ENCODE measurements at places on chromosomes 4 and X.

DNA sequence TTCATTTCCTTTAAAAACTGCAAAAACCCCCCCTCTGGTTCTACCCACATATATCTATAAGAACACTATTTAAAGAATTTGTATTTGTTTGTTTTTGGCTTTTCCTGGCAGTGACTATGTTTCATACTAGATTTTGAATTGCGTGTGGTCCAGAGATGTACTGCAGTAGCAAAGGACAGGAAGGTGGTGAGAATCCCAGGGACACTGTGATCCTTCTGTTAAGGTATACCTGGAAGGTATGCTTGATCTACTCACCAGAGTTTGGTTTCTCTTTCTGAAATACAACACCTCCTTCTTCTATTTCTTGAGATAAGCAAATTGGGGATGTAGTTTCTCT lies 129.6 kb upstream of the RASGEF1B start:
- DNase-seq: no peak

GRCh38 chr4:67719953-67720617 lies 19.1 kb upstream of the UBA6 start:
- DNase-seq: no peak

DNA sequence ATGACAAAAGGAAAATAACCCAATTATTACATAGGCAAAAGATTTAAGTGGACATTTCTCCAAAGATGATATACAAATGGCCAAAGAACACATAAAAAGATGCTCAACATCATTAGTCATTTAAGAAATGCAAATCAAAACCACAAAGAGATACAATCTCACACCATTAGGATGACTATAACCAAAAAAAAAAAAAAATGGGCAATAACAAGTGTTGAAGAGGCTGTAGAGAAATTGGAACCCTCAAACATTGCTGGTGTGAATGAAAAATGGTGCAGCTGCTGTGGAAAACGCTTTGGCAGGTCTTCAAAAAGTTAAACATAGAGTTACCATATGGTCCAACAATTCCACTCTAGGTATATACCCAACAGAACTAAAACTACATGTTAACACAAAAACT lies 5.6 kb upstream of the PRDX4 start:
- DNase-seq: no peak

DNA sequence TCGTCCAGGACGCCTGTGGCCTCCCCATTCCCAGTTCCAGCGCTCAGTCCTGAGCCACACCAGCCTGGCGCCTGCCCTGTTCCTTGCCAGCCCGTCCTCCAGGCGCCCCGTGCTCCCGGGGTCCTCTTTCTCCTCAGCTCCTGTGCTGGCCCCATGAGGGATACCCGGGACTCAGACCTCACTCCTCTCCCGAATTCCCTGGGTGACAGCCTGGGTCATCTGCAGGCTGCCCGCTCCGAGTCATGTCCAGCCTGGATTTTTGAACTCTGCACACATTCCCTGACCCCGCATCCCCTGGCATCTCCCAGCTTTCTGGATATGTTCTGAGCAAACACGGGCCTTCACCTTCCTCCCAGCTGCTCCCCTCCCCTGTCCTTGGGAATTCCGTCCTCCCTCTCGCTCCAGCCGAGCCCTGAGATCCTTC lies 14.9 kb upstream of the ADD1 start:
- DNase-seq: peak; percentile 49

GRCh38 chrX:109812236-109812635 lies 79.2 kb upstream of the ACSL4 start:
- no peak for DNase-seq

GRCh38 chrX:45385757-45386156 lies 185.1 kb upstream of the DIPK2B start:
- DNase-seq: no peak

DNA sequence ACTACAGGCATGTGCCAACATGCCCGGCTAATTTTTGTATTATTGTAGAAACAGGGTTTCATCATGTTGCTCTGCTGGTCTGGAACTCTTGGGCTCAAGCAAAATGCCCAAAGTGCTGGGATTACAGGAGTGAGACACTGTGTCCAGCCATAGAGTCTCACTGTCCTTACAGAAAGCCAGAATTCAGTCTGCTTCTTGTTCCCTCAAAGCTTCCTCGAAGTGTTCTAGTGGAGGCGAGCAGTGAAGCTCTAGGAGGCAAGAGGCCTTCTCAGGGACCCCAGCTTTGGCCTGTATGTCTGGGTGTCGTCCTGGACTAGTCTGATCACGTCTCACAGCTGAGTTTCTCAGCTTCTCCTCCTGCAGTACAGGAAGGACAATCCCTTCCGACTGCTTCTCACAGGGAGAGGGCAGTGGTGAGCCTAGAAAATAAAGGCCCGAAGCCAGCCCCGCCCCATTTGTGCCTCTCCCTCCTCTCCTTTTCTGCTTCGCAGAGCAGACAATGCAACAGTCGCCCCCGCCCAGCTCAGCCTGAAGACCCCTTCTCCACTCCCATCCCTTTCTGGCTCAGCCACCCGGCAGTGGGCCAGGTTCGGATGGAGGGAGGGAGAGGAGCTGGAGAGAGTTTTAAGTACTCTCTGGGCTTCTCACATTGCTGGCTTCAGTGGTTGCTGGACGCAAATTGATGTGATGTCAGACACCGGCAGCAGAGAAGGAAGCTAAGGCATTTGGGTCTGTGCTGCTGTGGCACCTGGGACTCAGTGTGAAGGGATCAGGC lies 11.1 kb upstream of the FAM3A start:
- peak; percentile 94 for DNase-seq

DNA sequence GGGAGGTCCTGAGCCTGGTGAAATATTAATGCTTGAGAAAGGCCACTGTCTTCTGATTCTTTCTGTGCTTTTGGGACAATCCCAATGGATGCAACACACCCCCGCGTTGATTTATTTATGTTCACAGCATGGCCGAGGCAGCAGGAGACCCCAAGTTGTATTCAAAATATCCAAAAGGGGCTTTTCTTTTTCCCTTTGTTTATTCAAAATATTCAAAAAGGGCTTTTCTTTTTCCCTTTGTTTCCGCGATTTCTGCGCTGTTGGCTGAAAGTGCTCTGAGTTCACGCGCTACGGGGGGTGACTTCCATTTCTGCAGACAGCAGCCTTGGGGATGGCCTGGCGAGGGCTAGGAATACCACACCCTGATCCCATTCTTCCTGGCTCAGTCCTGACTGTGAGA lies 59.5 kb upstream of the PPP2R3B start:
- DNase-seq: peak; percentile 36

- no peak for DNase-seq
Observed at GRCh38 chr4:56286763-56287162, 100.5 kb downstream of the AASDH start.

- peak; percentile 95 for DNase-seq
Observed at GRCh38 chrX:7927259-7928167, at the start of gene PNPLA4. TSS of gene PNPLA4 (minus strand) at chrX:7927413. CDS start at chrX:7926119, 1,294 bp downstream.

DNA sequence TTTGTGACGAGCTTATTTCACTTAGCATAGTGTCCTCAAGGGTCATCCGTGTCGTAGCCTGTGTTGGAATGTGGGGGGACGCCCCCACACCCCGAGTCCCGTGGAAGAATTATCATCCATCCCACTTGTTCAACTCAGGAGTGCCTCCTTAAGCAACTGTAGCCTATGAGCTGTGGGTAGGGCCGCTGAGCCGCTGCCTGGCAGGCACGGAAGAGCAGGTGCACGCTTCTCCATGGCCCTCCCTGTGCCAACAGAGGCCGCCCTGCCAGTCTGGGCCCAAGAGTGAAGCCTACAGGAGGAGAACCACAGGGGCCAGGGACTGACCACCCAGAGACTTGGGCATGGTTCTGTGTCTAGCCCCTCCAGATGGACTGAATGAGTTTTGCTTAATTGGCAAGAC lies 2.3 kb upstream of the RGS12 start:
- DNase-seq: no peak

DNA sequence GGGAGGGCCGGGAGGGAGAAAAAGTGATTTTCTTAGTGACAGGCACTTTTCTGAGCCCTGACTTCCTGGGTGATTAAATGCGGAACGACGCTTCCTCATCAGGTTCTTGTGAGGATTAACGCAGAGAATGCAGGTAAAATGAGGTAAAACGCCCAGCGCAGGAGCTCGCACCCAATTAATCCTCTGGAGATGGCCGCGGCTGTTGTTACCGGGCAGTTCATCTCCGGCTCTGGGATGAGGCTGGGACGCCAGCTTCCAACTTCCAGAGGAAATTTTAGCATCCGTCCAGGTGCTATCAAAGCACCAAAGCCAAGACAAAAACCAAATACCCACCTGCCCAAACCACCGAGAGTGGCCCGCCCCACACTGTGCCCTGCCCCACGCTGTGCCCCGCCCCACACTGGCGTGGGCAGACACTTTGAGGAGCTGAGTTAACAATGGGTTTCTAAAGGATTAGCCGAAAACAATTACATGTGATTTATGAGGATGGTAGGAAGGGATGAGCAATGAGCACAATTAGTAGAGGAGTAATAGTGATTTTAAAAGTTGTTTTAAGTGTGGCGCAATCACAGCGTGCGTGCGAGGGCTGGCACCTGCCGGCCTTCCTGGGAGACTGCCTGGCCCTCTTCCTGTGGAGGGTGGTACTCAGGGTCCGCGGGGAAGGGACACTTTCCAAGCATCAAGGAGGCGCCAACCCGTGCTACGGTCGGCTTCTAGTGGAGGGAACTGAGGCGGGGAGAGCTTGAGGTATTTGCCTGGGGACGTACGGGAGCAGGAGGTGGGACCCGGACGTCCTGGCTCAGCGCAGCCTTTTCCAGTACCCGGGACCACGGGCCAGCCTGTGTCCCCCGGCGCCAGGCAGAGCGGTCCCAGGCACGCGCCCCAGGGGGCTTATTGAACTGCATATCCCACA lies 41.6 kb upstream of the ADRA2C start:
- DNase-seq: no peak

GRCh38 chr4:140238351-140239056 lies 84.5 kb upstream of the MAML3 start:
- peak; percentile 96 for DNase-seq

- DNase-seq: no peak
Observed at GRCh38 chrX:123990602-123991001, 29.1 kb downstream of the STAG2 start.

DNA sequence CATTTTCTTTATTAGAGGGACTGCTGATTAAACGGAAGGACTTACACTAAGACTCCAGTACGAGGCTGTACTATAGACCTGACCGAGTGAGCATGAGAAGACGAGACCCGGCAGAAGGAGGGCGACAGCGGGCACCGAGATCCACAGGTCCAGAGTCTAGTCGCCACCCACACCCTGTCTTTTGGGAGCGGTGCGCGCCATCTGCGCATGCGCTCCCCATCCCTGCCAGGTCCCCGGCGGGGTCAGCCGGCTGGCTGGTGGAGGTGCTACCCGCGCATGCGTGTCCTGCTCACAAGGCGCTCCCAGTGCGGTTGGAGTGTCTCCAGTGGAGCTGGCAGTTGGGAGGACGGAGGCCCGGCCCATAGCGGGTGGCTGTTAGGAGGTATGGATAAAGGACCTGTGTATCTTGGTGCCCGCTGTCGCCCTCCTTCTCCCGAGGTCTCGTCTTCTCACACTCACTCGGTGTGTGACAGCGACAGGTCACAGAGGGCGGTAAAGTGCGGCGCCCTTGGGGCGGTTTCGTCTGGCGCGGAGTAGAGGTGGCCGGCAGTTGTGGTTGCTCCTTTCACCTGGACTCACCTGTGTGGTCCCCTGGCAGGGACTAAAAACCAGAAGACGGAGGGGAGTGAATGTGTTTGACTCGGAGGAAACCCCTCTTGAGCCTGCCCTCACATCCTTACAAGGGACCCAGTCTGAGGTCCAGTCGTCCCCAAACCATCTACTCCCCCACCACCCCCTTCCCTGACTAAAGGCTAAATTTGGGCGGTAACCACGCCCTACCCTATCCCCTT lies 7.6 kb upstream of the HSD17B10 start:
- DNase-seq: peak; percentile 87

GRCh38 chrX:9286234-9286633 lies 178.6 kb upstream of the TBL1X start:
- DNase-seq: no peak

DNA sequence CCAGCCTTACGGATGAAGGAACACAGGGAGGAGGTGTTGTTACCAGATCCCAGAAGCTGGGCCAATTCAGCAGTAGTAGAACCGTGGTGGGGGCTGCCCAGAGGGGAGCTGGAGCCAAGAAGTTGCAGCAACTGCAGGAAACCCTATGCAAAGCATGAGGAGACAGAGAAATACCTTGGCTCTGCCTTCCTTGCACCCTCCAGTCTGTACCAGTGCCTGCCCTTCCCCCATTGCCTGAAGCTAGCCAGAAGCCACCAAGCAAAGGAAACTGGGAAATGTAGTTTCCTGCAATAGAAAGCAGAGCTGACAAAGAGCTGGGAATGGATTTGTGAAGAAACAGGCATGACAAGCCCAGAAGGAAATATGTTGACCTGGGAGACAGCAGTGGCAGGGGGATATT lies 108.7 kb upstream of the FUNDC1 start:
- no peak for DNase-seq

- DNase-seq: no peak
Observed at GRCh38 chrX:116357329-116357728, 79.1 kb upstream of the SLC6A14 start.

DNA sequence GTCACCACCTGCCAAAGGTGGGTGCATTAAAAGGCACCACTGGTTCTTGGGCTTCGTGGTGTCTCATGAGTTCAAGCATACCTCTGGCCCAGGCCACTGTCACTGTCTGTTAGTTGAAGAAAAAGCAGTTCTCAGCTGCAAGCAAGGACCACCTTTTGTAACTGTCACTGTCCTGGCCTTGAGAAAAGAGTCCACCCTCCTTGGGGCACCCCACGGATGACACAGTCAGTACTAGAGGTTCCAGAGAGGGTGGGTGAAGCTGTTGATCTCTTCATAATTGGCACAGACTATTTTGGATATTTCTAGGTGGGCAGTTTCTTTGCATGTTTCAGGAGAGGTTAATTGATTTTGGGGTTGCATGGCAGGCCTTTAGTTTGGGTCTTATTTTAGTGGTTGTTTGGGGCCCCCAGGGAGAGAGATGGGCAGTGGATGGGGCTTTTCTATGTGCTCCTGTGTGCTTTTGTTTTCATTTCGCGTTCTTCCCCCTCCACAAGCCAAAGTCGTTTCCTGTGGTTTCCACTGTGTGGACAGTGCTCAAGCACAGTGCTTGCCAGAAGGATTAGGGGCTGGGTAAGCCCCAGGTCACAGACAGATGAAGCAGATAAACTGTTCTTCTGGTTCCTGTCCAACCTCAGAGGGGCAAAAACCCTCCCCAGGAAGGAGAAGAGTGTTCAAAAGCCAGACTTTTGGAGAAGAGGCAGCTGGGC lies 156.2 kb upstream of the PPP1R2C start:
- DNase-seq: no peak

DNA sequence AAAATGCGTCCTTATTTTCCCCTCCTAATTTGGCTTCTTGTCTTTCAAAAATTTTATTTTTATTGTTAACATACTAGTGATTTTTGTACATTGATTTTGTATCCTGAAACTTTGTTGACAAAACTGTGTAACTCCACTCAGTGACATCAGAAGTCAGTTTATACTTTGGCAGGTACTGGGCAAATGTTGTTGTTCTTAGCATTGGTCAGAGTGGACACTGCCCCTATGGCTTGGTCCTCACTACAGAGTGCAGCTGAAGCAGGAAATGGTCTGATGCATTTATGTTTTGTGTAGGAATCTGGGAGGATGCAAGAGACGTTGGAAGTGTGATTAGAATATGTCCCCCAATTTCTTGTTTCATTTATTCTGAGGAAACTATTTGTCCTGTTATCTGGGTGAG lies 205.5 kb upstream of the CENPE start:
- no peak for DNase-seq

GRCh38 chrX:119604766-119605463 lies 1.3 kb downstream of the NKRF start:
- no peak for DNase-seq
